ENCODE measurements at places on chromosomes 3 and 15.

DNA sequence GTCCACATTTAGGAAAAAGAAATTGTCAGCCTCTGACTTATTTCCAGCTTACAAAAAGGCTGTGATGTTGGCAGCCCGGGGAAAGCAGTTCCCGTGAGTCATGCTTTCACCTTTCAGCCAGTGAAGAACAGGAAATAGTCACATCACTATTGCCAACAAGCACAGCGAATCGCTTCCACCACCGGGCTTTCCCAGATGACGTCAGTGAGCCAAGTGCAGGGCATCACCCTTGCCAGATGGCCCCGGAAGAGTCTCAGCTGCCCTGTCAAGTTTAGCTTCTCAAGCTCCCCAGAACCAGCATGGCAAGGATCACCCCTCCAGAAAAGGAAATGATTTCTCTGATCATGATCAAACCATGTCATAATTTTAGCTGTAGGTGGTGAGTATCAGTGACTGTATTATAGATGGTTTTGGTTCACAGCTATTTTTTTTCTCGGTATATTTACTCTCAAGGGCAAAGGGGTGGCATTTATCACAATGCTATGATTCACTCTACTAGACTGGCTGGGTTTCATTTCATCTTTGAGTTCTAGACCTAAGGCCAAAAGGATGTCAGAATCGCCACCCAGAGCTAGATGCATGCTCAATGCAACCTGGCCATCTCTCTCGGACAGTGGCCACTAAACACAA, 32.9 kb downstream of the B3GNT5 start:
- DNase-seq = peak; percentile 99

GRCh38 chr3:194089357-194090177, 46.4 kb upstream of the HES1 start:
- DNase-seq = peak; percentile 100

GRCh38 chr3:126552688-126553283, 5.9 kb downstream of the C3orf22 start:
- DNase-seq = no peak

DNA sequence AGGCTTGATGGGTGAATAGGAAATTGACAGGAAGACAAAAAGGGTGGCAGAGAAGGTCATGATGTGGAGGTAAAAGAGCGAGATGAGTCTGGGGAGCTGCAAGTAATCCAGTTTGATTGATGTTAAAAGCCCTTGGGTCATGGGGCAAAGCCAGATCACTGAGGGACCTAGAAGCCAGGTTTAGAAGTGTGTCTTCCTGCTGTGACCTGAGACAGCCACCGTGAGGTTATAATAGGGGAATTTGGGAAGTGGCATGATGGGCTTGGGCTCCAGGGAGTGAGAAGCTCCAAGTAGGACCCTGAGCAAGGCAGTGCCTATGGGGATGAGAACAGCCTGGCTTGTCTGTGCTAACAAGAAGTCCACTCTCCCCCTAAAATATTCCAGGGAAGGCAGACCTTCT, 298.5 kb downstream of the RPLP1 start:
- DNase-seq = no peak

DNA sequence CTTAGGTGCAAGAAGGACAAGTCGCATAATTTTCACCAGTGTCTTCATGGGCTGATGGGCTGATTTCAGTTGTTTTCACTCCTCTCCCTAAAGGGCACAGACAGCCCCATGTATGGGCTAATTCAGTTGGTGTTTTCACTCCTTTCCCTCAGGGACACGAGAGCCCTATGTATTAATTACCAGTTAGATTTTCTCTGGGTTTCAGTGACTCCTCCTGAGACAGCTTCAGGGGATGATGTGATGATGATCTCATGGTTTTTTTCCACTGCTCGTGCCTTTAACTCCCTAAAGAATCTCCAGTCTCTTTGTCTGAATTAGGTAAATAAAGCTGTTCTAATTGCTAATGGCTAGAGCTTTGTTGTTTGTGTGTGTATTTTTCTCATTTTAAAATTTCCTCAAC, 9.9 kb downstream of the RAMAC start:
- DNase-seq = no peak

GRCh38 chr3:134104031-134104430, 74.3 kb upstream of the SLCO2A1 start:
- DNase-seq = peak; percentile 55

DNA sequence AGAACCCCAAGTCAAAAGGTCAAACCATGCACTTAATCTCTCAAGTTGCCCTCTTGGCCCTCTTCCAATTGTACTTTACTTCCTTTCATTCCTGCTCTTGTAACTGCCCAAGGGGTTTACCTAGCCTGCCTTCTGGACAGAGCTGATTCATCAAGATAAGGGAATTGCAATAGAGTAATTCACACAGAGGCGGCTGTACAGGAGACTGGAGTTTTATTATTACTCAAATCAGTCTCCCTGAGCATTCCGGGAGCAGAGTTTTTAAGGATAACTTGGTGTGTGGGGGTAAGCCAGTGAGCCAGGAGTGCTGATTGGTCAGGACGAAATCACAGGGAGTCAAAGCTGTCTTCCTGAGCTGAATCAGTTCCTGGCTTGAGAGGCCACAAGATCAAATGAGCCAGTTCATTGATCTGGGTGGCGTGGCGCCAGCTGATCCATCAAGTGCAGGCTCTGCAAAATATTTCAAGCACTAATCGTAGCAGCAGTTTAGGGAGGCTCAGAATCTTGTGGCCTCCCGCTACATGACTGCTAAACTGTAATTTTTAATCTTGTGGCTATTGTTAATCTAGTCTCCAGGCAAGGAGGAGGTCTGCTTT, 590.0 kb downstream of the EPHA3 start:
- DNase-seq = no peak

DNA sequence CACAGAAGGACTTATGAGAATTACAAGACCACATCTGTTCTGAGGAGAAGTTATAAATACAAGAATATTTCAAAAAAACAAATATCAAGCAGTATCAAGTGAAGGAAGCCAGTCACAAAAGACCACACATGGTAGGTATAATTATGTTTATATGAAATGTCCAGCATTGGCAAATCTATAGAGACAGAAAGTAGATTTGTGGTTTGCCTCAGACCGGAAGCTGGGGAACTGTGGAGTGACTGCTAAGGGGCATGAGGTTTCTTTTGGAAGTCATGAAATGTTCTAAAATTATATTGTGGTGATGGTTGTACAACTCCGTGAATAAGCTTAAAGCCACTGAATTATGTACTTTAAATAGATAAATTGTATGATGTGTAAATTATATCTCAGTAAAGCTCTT, 136.9 kb downstream of the FRMD5 start:
- no peak for DNase-seq

DNA sequence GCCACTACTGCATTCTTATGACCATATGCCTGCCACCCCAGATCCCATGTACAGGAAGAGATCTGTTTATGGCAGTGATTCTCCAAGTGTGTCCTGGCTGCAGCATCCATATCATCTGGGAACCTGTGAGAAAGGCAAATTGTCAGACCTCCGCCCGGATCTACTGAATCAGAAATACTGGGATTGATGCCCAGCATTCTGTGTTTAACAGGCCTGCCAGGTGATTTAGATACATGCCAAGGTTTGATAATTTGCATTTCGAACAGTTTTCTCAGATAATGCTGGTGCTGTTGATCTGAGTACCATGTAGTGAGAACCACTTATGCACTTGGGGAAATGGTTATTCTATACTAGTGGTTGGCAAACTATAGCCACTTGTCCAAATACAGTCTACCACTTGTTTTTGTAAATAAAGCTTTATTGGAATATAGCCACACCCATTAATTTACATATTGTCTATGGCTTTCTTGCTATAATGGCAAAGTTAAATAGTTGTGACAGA, 165.4 kb downstream of the SSR3 start:
- peak; percentile 7 for DNase-seq

- no peak for DNase-seq
Observed at GRCh38 chr3:112965656-112966055, 9.2 kb downstream of the CD200R1 start.

GRCh38 chr3:99315896-99316295, 322.5 kb upstream of the COL8A1 start:
- DNase-seq = peak; percentile 79

DNA sequence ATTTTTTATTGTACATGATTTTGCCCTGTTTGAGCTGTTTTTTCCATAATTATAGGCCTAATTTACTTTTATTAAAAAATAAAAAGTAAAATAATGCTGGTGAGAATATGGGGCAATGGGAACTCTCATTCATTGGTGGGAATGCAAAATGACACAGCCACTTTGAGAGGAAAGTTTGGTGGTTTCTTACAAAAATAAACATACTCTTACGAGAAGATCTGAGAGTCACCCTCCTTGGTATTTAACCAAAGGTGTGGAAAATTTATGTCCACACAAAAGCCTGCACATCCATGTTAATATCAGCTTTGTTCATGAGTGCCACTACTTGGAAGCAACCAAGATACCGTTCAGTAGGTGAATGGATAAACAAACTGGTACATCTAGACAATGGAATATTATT, 9.8 kb downstream of the MUC13 start:
- DNase-seq = peak; percentile 10

DNA sequence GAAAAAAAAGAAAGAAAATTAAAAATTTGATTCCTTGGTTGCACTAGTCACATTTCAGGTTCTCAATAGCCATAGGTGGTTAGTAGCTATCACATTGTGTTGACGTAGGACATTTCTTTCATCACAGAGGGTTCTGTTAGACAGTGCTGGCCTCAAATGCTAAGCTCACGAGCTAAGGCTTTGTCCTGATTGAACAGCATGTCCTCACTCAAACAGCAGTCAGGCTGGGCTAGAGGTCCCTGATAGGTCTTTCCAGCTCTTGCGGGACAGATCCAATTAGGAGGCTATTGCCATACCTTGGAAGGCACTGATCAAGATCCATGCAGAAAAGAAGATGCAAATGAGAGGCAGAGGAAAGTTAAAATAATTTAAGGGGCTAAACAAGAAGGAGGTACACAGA, 85.9 kb upstream of the HACD2 start:
- DNase-seq = no peak

GRCh38 chr3:12901623-12902045, 60.3 kb upstream of the RPL32 start:
- DNase-seq = no peak

DNA sequence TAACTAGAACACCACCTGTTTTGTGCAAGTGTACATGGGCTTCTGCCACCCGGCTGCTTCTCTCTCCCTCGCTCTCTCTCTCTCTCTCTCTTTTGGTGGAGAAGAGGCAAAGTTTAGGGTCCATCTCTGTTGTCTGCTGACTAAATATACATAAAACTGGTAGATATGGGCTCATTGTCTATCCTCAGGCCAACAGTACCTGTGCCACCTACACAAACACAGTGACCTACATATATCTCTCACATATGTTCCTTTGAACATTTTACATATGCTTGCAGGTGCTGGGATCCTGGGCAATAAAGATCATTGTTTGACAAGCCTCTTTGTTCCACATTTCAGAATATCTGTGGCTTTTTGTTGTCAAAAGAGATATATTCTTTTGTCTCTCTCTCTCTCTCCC, 256.3 kb upstream of the KCNH8 start:
- DNase-seq = no peak

- DNase-seq = no peak
Observed at GRCh38 chr15:41892621-41893421, 1.0 kb downstream of the SPTBN5 start.

DNA sequence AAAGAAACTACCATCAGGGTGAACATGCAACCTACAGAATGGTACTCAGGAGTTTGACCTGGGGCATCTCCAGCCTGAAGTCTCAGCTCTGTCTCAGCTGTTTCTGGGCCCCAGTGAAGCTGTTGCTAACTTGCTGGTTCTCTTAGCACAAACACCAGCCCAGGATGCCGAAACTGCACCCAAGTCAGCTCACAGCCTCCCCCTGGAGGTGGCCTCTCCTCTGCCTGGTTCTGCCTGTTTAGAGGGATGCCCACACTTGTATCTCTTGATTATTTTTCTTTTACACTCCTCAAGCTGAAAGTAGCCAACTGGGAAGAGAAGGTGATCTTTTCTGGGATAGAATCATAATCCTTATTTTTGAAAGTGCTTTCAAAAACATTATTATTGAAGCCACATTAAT, 289.0 kb upstream of the RASGRP1 start:
- DNase-seq = peak; percentile 52

GRCh38 chr3:122974764-122975162, 52.8 kb downstream of the SEMA5B start:
- DNase-seq = peak; percentile 64

GRCh38 chr15:63606308-63606707, 9.1 kb downstream of the FBXL22 start:
- DNase-seq = no peak

DNA sequence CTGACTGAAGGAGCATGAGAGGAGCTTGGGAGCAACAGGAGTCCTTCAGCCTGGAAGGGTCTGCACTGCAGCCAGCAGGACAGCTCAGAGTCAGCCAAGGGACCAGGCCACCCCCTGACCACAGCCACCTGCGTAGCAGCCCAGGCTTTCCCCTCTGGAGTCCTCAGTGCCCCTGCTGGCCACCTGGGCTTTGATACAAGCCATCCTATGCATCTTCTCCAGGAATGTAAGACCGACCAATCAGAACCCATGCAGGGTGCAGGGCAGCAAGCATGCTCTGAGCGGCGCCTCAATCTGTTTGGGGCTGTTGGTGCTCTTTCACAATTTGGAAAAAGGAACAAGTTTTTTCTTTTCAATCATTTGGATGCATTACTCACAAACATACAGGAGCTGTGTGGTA, 52.0 kb downstream of the DZIP1L start:
- DNase-seq = no peak

DNA sequence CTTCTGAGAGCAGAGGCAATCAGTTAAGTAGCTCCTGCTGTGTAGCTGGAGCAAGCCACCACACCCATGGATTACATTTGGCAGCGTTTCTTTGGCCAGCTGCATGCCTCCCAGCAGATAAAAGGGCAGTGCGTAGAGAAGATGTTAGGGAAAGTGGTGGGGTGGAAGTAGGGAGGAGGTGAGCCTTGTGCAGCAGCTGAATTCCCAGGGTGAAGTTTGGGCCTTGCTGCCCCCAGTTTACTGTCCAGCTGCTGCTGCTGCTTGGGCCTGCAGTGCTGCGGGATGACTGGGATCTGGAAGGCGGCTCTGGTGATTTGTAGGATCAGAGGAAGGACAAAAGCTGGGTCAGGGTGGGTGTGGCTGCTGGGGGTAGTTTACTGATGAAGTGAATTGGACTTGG, 318.7 kb upstream of the C2CD4B start:
- DNase-seq = no peak

- DNase-seq = peak; percentile 31
Observed at GRCh38 chr15:79283252-79284048, 928 bp downstream of the ANKRD34C start.

GRCh38 chr3:123285479-123285878, 83.7 kb downstream of the SEC22A start:
- no peak for DNase-seq

DNA sequence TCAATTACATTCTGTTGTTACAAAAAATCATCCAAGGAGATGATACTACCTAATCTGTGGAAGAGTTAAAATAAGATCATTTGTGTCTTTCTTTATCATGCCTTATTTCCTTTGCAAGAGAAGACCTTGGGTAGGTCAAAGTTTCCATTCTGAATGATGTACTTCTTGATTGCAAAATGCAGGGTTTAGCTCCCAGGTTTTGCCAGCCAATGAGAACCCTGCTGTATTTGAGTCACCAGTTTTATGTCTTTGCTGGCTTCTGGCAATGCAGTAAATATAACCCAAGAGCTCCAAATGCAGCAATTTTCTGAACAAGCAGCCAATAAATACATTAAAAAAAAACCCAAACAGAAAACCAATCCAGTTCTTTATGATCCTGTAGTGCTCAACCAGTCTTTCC, 204.9 kb downstream of the CADPS start:
- DNase-seq = no peak

GRCh38 chr3:4601892-4602291, 108.7 kb downstream of the ITPR1 start:
- DNase-seq = no peak

- DNase-seq = peak; percentile 89
Observed at GRCh38 chr3:120559242-120560061, 36.7 kb upstream of the NDUFB4 start.

- peak; percentile 20 for DNase-seq
Observed at GRCh38 chr3:12224181-12225147, 64.4 kb upstream of the PPARG start.
